Stimulated activated CD4-positive, alpha-beta T cell treated with anti-CD3 and anti-CD28 coated beads, TNF-alpha, amount 100 ng/mL, for 24 hours (primary cell): ENCODE measurements at places on chromosomes 1 and 21.

GRCh38 chr1:38464071-38464661, 395.4 kb downstream of the RRAGC start:
- DNase-seq = no peak

- DNase-seq = no peak
Observed at GRCh38 chr1:22915816-22916470, 56.7 kb downstream of the LACTBL1 start.

- no peak for DNase-seq
Observed at GRCh38 chr21:34844924-34845238, 176.1 kb downstream of the CLIC6 start.

DNA sequence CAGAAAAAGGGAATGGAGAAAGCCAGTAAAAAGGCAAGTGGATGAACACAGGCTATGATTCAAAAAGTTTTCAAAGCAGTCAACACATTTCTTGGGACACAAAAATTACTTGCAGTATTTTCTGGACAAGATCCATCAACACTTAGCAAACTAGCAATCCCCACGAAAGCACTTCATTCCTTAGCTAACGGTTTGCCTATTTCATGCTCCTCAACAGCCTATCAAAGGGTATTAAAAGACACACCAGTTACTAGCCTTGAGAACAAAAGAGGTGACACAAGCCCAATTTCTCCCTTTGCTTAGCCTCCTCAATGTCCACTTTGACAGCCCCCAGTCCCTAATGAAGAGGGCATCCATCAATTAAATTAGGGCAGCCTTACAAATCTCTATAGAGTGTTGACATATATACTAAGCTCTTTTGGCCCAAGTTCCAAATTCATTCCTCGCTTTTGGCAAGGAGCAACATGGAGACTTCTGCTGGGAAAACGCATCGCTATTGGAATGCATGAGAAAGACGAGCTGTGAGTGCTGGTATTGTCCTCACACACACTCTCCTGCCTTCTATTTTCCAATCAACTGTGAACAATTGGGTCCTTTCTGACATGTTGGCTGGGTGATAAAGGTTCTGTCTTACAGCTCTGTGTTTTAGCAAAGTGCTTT, 180.0 kb downstream of the TNR start:
- DNase-seq = no peak

GRCh38 chr1:3377166-3377565, 77.3 kb upstream of the ARHGEF16 start:
- DNase-seq = no peak

GRCh38 chr1:214694769-214695168, 91.8 kb downstream of the CENPF start:
- no peak for DNase-seq

GRCh38 chr1:39538531-39539251, 37.9 kb downstream of the PABPC4 start:
- DNase-seq = no peak

GRCh38 chr21:15219894-15220293, 155.1 kb upstream of the NRIP1 start:
- no peak for DNase-seq

DNA sequence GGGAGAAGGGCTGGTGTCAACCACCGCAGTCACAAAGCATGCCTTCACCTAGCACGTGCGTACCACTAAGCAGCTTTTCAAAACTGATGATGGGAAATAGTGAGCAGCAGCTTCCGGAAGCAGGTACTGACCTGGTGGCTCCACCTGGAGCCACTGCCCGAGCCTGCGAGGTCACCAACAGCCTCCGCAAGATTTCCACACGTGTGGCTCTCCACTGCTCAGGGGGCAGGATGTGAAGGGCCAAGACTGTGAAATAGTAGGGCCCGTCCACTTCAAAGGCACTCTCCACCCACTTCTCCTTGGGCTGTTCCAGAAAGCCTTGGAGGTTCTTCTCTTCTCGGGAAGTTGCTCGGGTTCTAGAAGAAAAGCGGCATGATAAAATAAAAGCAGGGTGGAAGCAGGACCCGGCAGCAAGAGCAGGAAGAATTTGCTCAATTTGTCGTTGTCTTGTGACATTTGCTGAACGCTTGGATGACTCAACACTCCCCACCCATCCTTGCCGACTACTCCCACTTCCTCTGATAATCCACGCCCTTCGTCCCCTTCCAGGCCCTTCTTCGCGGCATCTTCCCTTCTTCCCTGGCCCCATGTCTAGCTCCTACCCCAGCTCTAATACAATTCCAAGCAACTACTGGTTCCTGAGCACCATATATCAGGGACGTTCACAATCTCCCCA, 124.9 kb upstream of the IFFO2 start:
- DNase-seq = no peak

GRCh38 chr1:150507912-150508864, at the start of gene ECM1:
TSS of gene ECM1 (plus strand) at chr1:150508109. CDS start at chr1:150508210, 101 bp downstream.
- DNase-seq = no peak

- DNase-seq = no peak
Observed at GRCh38 chr1:24103879-24104278, 8.1 kb downstream of the MYOM3 start.

- DNase-seq = no peak
Observed at GRCh38 chr1:187038784-187039183, 210.0 kb downstream of the PLA2G4A start.

GRCh38 chr1:160219062-160219929, 14.1 kb downstream of the PEA15 start:
- DNase-seq = no peak

- no peak for DNase-seq
Observed at GRCh38 chr1:63135801-63136200, 186.6 kb upstream of the FOXD3 start.
